Stimulated activated CD4-positive, alpha-beta T cell treated with anti-CD3 and anti-CD28 coated beads, Interleukin-2, amount 100 ng/mL, for 24 hours (primary cell): ENCODE measurements at places on chromosomes 1 and 21.

DNA sequence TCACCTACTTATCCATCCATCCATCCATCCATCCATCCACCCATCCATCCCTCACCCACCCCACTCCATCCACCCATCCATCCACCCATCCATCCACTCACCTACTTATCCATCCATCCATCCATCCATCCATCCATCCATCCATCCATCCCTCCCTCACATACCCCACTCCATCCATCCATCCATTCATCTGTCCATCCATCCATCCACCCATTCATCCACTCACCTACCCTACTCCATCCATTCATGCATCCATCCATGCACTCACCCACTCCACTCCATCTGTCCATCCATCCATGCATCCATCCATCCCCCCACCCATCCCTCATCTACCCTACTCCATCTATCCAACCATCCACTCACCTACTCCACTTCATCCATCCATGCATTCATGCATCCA lies 34.5 kb downstream of the DHRS3 start:
- no peak for DNase-seq

DNA sequence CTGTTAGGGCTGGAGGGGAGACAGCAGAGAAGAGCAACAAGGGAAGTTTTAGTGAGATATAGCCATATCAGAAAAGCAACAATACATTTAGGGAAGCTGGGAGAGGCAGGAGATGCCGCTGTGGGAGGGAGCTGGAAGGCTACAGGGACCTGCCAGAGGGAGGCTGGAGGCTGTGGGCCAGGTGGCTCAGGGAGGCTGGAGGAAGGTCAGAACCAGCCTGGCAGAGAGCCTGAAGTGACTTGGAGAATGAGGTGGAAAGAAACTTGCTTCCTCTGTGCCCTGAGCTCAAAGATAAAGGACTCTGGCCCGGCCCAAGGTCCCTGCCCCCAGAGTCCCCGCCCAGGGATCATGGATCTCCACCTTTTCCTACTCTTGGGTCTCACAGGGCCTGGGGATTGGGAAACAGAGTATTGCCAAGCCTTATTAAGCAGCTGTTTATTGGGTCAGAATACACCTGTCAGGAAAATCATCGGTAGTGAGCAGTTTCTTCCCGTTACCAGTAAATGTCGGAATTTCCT lies 85.9 kb downstream of the KIF26B start:
- no peak for DNase-seq

DNA sequence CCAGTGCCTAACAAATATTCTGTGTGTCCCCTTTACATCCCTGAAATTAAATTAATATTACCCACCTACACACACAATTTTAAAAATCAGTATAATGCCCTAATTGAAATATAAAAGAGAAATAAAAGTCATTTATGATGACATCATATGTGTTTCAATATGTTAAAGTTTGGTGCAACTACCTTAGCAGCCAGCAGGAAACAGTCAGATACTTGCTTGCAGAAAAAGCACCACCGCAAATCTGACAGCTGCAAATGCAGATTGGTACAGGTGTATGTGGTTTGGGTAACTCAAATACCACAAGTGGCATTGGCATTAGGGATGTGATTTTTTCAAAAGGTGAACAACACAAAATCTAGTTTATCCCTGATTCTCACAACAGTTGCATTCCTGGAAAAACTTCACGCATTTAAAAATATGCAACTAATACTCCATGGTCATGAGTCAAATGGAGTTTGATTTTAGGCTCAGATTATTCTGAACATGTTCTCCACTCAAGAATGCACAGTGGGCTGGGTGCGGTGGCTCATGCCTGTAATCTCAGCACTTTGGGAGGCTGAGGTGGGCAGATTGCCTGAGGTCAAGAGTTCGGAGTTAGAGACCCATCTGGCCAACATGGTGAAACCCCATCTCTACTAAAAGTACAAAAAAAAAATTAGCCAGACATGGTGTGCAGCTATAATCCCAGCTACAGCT lies 106.3 kb downstream of the EDEM3 start:
- DNase-seq, result no peak

GRCh38 chr1:6197746-6198427 lies 1.5 kb downstream of the RPL22 start:
- no peak for DNase-seq

GRCh38 chr1:94554580-94554979 lies 13.0 kb upstream of the F3 start:
- DNase-seq, result no peak
